ENCODE measurements at places on chromosomes 1 and 21.

DNA sequence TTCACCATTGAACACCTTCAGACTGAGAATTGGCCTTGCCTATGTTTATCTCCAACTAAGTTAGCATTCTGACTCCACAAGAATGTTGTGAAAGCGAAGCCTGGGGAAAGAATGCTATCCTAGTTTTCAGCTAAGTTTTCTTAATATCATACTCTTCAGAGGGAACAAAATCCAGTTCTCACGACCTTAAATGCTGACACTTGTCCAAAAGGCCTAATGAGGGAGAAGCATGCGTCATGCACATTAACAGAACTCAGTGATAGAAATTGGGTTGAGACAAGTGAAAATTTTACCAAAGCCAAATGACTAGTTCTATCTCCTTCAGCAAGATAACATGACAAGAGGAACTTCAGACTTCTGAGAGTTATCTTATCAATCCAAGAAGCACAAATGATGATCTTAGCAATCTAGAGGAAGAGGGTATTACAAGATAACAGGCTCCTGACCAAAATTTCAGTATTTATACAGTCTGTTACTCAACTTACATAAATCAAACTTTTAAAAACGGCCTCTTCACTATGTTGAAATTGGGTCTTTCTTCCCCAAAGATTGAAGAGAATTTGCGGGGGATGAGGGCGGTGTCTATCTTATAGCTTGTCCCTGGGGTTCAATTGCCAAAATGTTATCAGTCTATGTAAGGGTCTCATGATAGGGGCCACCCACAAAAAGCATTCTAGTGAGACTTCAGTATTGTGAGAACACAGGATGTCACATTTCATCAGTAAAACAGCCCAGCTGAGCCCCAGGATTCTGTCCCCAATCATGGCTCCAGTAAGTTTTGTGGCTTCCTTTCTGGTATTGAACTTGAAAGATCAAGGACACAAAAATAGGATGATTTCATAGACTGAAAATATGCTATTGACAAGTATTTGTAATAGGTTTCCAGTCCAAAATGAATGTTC, 26.5 kb upstream of the SLC45A3 start:
- no peak for DNase-seq

GRCh38 chr1:60280819-60281218, 207.2 kb upstream of the C1orf87 start:
- DNase-seq, result no peak

DNA sequence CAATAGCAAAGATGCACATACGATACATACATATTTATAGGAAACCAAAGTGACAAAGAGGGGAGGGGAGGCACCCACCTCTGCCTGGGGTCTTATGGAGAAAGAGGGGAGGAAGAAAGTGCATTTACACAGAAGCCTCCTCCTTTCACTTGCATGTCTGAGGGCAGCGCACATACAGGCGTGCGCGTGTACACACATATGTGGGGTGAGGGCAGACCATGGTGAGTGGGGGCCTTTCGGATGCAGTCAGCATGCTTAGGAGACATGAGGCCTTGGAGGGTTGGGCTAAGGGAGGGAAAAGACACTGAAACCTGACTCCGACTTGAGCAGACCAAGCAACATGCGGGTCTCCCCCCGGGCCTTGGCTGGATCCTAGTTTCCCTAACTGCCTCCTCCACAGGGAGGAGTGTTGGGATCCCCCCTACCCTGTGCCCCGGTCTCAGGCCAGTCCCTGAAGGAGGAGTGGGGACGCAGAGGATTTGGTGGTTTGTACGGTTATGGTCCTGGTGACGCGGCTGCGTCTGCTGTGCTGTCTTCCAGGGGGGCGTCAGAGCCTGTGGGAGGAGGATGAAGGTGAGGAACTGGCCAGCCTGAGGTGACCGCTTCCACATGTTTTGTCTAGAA, 15.2 kb downstream of the LRRC71 start:
- DNase-seq, result no peak

- no peak for DNase-seq
Observed at GRCh38 chr1:23007106-23007505, 8.5 kb downstream of the TEX46 start.
